ENCODE measurements at places on chromosomes 12 and 14.

DNA sequence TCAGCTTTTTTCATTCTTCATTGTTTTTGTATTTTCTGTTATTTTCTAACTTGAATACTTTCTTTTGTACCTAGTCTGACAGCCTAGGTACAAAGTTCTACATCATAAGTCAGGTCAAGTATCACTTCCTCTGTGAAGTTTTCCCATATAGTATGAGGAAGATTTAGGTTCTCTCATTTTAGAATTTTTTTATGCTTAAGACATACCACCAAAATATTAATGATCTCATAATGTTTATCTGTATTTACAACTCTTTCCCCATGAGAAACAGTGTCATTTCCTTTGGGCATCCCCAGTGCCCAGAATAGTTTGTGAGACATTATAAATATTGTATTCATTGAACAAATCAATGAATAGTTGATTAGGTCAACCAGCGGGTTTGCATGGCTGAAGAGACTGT, 3.1 kb upstream of the ATF7IP start:
- no peak for DNase-seq

DNA sequence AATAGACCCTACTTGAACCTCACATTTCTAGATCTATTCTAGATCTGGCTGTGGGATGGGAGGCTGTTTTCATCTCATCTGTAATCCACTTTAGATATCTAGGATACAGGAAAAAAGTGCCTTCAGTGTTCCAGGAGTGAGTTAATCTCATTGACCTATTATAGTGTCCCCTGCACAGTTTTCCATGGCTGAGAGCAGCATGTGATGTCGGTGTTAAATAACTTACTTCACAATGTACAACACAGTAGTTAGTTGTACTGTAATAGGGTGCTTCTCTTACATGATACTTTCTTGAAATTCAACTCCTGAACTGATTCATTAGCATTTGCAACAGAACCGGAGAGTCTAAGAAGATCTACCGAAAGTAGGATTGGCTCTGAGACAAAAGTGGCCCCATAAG, 62.6 kb downstream of the TMEM117 start:
- DNase-seq: no peak

DNA sequence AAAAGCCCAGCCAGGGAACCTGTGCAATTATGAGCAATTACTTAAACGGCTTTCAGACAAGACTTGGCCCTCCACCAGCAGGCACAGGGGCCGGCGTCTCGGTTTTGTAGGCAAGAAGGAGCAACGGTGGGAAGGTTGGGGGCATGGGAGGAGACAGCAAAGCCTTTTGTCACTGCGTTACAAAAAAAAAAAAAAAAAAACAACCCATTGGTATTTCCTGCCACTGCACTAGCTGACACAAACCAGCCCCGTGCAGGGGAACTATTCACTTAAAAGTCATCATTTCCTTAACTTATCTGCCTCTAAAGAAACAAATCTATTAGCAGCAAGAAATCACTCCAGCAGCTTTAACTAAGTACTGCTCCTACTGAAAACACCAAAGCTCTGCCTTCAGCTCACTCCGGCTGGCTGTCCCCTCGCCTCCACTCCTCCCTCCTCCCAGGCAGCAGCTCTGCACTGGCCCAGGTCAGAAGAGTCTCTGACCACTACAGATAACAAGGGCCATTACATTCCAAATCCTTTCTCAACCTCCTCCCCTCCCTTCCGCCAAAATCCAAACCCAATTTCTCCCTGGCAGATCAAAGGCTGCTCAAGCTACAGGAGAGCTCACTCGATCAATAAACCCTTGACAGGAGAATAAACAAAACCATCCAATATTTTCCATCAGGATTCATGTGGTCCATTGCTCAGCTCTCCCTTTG, 105.2 kb upstream of the CDKN3 start:
- DNase-seq: no peak

DNA sequence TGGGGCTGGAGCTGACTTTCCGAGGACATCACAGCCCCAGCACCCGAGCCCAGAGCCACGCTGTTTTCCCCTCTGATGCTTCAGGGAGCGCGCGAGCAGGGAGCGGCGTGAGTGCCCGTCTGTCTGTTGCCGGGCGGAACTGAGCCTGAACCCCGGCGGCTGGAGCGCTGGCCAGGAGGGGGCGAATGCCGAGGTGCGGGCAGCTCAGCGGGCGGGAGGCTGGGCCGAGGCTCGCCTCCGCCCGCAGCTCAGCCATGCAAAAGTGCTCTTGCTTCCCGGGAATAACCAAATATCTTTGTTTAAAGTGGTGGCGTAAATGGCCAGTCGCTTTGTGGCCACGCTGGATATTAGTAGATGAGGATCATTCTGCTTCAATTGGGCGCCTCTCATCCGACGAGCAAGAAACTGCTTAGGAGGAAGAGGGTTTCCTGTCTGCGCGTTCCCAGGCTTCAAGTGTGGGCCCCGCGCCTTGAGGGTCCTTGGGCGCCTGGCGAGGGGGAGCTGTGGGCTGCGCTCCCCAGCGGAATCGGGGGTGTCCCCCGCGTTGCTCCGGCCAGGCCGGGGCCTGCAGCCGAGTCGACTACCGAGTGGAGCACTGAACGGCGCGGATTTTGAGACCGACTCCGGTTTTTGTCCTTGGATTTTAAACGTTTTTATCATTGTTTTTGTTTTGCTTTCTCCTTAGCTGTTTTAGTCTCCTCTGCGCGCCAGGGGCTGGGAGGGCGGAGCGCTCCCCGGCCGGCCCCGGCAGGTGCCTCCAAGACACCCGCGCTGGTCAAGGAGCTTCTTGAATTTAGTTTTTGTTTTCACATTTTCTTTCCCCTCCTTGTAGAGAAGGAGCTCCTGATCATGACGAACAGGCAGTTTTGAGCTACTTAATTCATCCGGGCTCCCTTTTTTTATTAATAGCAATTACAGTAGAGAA, 831 bp upstream of the NKX2-1 start:
- DNase-seq: no peak

- DNase-seq: no peak
Observed at GRCh38 chr12:98644433-98644711, 216 bp downstream of the IKBIP start.

- no peak for DNase-seq
Observed at GRCh38 chr12:31491841-31492598, 98.9 kb downstream of the DENND5B start.

DNA sequence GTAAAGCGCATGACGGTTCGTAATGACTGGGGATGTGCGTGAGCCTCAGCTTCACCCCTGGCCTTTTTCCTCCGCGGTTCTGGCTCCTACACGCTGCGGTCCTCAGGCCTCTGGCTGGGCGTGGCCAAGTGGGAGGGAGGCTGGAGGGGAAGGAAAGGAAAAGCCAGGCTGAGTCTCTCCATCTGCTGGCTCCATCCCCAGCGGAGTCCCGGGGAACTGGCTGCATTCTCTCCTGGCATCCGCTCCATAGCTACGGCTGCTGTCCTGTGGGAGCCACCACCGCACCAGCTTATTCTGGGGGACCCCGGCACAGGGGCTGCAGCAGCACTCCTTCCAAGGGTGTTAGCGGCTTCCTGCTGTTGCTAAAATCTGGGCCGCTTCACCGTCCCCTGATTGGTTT, 68.2 kb upstream of the SLC24A4 start:
- DNase-seq: no peak

- DNase-seq: no peak
Observed at GRCh38 chr12:85805654-85806053, 30.6 kb downstream of the RASSF9 start.

GRCh38 chr12:108732489-108733229, 1.3 kb upstream of the CORO1C start:
- no peak for DNase-seq

DNA sequence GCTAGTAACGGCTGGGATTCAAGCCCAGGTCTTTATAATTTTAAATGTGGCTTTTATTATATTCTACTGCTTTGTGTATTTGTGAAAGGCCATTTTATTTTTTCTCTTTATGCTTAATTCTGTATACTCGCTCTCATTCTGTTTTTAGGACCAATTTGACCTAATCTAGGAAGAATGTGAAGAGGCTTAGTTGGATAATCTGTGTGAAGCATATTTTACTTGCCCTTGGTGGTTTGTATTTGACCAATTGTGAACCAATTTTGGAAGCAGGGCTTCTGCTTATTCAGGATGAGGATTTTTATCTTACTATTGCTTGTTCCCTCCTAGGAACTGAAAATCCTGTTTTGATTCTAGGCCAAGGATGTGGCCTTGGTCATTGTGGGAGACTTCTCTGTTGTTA, 113.1 kb downstream of the TTC6 start:
- DNase-seq: peak; percentile 50
